ENCODE measurements at places on chromosomes 5 and 9. TPM values are rescaled to one million over a fixed set of nuclear protein-coding genes. Genes with fewer than 3 reads are reported as not detected.

GRCh38 chr5:142391058-142391845 lies 66.4 kb upstream of the SPRY4 start:
- ATAC-seq, result no peak

DNA sequence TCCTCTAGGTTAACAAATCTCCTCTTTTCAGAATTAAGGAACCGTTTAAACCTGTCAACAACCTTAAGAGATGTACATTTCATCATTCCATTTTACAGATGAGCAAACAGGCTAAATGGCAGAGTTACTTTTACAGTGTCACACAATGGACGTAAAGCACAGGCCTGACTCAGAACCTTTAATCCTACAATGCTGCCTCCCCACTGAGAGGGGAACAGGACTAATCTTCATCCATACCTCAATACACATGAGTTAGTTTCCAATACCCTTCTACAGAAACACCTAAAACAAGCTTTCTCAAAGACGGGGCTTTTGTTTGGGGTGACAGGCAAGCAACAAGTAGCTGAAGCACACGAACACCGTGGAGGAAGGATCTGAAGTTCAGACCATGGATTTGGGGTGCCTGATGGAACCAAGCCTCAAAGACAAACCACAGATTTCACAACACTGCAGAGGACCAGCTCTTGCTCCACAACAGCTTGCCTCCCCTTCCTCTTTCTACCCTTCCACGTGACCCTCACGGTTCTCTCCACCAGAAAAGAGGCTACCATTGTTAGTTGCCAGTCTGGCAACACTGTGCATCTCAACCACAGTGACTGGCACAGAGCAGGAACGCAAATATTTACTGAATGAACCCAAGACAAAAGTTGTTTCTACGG lies 1.8 kb downstream of the RNF130 start:
- ATAC-seq, result no peak

- ATAC-seq, result no peak
Measured at GRCh38 chr9:123807251-123807650, 122.7 kb downstream of the DENND1A start.

GRCh38 chr9:96135076-96135752 lies 166.8 kb downstream of the HSD17B3 start:
- no peak for ATAC-seq

GRCh38 chr9:69745716-69746437 lies 13.9 kb downstream of the PTAR1 start:
- ATAC-seq, result no peak

GRCh38 chr9:87594194-87594593 lies 96.5 kb downstream of the DAPK1 start:
- ATAC-seq, result no peak

GRCh38 chr5:178651046-178651810 lies 24.4 kb upstream of the CLK4 start:
- ATAC-seq, result peak; percentile 53

DNA sequence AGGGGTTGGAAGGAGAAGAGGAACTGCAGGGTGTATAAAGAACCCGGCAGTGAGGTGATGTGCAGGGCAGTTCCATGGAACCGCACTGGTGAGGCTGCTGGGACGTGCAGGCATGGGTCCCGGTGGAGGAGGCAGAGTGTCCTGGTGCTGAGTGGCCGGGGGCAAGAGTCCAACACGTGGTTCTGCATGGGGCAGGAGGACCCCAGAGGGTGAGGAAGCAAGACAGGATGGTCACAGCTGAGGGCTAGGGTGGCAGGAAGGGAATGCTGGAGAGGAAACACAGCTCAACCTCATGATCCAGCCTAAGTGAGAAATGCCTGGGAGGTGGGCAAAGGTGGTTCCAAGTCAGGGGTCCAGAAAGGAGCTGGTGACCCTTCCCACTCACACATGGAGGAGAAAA lies 87.2 kb downstream of the S1PR3 start:
- no peak for ATAC-seq

HEMGN gene
- total RNA-seq, result not detected

ADGRD2 gene
- 0.08 TPM for total RNA-seq

CDC20B gene
- total RNA-seq, result not detected

GRCh38 chr9:137194909-137195308 lies 5.6 kb downstream of the TPRN start:
- peak; percentile 67 for ATAC-seq

DNA sequence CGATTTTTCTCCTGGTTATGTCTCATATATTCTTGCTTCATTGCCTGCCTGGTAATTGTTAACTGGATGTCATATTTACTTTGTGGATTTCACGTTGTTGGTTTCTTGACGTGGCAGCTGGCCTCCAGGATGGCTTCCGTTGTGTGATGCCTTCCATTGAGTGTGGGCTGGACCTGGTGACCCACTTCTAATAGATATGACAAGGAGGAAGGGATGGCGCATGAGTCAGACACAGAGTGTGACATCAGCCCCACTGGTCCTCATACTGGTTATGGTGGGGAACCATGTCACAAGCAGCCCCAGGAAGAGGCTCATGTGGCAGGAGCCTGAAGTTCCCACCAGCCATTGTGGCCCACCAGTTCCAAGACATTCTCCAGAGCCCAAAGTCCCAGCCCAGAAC lies 6.4 kb upstream of the PAEP start:
- no peak for ATAC-seq

- peak; percentile 94 for ATAC-seq
Measured at GRCh38 chr9:122498883-122499288, 11.7 kb upstream of the OR1J2 start.

DNA sequence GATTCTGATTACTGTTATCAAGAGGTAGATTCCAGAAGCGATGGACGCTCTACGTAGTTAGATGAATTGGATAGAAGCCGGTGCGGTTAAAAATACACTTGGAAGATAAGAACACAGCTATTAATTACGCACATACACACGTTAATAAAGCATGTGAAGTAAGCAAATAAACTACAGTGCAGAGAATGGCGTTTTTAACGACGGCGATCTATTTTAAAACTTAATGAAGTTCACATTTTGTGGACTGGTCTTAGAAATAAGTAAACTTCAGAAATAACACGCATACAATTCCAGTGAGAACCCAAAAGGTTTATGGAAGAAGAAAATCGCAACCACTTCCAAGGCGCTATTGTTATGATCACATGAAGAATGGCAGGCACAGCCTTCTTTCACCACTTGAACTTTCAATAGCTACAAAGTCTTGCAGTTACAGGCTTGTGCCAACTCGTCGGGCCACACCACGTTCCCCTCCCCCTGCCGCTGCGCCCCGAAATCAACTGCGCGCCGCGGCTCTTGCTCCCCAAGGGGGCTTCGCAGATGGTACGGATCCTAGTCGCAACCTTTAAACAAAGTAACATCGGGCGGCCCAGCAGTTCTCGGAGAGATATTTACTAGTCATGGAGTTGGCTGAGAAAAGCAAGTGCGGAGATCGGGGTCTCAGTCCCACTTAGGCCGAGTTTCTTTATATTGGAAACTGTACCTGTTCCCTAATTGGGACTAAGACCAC lies 866 bp upstream of the SEMA6A start:
- ATAC-seq, result peak; percentile 64

GRCh38 chr9:86035827-86036440 lies 63.4 kb downstream of the GOLM1 start:
- no peak for ATAC-seq

SLC4A9 gene
- 0.08 TPM for total RNA-seq

CSF1R gene
- 2.7 TPM for total RNA-seq

LHX3 gene
- 0.08 TPM for total RNA-seq

ACTBL2 gene
- not detected for total RNA-seq

GRCh38 chr9:33676746-33677505 lies 118.4 kb upstream of the PRSS3 start:
- peak; percentile 44 for ATAC-seq

- peak; percentile 96 for ATAC-seq
Measured at GRCh38 chr9:109232449-109233237, 65.6 kb upstream of the FRRS1L start.

- no peak for ATAC-seq
Measured at GRCh38 chr5:93886917-93887361, 145.5 kb upstream of the POU5F2 start.

ZFP37 gene
- 1.1 TPM for total RNA-seq

- no peak for ATAC-seq
Measured at GRCh38 chr9:89808076-89808755, 203.4 kb downstream of the GADD45G start.

BASP1 gene
- total RNA-seq, result 4.9 TPM

- no peak for ATAC-seq
Measured at GRCh38 chr9:112050544-112051475, 124.3 kb downstream of the SUSD1 start.

AHRR gene
- total RNA-seq, result 1.1 TPM

GRCh38 chr9:130034570-130034969 lies 8.4 kb downstream of the FNBP1 start:
- ATAC-seq, result peak; percentile 69

EMB gene
- total RNA-seq, result 5.7 TPM

DNA sequence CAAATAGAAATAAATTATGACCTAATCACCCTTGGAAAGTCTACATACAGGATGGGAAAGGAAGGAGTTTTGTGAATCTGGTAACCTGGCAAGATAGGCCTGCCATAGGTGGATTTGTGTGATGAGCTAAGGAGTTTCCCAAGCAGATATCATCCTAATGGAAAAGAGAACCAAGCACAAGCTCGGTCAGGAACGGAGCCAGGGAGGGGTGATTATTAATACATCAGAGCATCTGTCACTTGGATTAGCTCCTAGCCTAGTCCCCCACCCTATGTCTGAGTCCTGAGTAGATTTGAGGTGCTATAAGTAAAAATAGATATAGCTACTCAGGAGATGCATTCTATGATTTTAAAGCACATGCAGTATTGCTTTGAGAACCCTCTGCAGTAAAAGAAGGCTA lies 57.3 kb upstream of the SMARCA2 start:
- no peak for ATAC-seq

DNA sequence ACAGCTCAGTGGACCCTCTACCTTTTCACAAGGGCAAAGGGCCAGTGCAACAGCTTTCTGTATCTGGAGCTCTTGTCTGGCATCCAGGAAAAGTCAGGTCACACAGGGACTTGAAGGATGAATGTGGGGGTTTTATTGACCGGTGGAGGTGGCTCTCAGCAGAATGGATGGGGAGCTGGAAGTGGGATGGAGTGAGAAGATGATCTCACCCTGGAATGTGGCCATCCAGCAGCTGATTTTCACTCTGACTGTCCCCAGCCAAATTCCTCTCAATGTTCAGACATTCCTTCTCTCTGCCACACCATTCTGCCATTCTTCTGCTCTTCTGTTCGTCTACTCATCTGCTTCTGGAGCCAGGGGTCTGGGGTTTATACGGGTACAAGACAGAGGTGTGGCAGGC lies 1119.9 kb downstream of the TAF11L14 start:
- no peak for ATAC-seq

GRCh38 chr9:97411440-97411788 lies 482 bp upstream of the TDRD7 start:
- ATAC-seq, result no peak

BTNL9 gene
- total RNA-seq, result 2.5 TPM

GRXCR2 gene
- total RNA-seq, result not detected

- ATAC-seq, result no peak
Measured at GRCh38 chr9:1918622-1919021, 96.5 kb upstream of the SMARCA2 start.

GRCh38 chr5:13253111-13253510 lies 691.4 kb downstream of the DNAH5 start:
- no peak for ATAC-seq

DNA sequence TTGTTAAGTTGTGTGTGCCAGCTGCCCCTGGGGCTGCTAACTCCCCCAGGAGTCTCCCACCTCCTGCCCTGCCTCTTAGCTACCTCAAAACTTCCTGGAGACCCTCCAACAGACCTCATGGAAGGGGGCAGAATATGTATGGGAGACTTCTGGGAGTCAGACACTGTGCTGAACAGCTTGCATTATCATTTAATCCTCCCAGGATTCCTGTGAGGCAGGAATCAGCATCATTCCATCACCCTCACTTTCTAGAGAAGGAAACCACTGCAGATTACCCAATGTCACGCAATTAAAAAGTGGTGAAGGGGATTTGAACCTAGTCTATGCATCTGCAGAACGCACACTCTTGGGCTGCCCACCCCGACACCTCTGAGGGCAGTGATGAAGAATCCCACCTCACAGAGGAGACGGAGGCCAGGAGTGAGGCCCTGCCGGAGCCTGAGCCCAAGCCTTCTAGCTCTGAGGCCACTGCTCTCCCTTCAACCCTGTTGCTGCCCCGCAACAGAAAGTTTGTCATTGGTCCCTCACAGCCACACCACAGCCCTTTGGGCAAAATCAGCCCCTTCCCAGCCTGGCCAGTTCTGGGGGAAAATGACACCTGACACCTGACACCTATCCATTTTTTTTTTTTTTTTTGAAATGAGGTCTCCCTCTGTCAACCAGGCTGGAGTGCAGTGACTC lies 30.3 kb upstream of the IL17B start:
- ATAC-seq, result no peak

GRCh38 chr9:2934883-2935282 lies 91.0 kb upstream of the PUM3 start:
- no peak for ATAC-seq

GRCh38 chr5:61307191-61307590 lies 24.9 kb upstream of the ZSWIM6 start:
- ATAC-seq, result no peak

DNA sequence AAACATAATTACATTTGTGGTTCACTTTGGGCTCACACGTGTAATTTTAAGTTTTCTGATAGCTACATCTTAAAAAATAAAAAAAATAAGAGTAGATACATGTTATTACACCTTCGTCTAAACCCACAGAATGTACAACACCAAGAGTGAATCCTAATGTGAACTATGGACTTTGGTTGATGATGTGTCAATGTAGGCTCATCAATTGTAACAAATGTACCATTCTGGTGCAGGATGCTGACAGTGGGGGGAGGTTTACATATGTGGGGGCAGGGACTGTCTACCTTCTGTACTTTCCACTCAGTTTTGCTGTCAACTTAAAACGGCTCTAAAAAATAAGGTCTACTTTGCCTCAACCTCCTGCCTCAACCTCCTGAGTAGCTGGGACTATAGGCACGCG lies 2.5 kb upstream of the RECK start:
- no peak for ATAC-seq

IFNA8 gene
- not detected for total RNA-seq

- no peak for ATAC-seq
Measured at GRCh38 chr5:146450002-146450401, 2.9 kb downstream of the TCERG1 start.

DNA sequence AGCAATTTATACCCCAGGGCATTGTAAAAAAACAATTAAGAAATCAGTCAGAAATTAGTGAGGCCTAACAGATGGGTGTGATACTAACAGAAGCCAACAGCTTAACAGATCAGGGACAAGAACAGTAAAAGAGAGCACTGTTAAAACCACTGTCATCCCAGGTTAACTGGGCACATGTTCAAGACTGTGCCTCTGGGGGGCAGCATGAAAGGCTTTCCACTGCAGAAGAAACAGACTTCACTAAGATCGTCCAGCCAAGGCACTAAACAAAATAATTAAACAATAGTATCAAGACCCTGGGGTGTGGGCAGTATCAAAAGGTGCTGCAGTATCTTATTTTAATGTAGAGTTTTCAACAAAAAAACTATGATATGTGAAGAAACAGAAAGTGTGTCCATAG lies 43.5 kb downstream of the FBN2 start:
- no peak for ATAC-seq

PDLIM4 gene
- 26.9 TPM for total RNA-seq

SNX2 gene
- total RNA-seq, result 40.4 TPM

- no peak for ATAC-seq
Measured at GRCh38 chr5:114477816-114478334, 116.0 kb downstream of the KCNN2 start.
